Neural progenitor cell (in vitro differentiated cells): ENCODE measurements at places on chromosomes 2 and 18.

DNA sequence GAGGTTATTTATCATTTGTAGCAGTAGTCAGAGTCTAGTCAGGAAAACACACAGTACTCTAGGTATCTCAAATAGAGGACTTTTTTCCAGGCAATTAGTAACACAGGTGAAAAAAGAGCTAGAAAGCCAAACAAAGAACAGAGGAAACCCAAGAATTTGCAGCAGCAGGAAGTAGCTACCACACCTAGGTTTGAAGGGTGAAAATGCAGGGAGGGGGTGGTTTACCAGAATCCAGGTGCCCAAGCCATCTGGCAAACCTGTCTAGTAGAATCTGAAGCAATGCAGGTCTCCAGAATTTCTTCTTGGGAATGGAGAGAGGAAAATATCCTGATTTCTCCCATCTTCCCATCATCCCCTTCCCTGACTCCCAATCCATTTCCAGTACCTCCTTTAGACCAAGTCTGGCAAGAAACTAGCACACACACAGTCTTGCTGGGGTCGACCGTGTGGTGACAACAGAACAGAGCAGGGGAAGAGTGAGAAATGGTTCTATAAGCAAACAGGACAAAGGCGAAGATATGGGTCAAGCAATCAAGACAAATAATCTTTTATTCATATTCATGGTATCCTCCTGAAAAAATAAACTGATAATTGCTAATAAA is 231.9 kb upstream of the MMADHC start:
- no peak for DNase-seq

DNA sequence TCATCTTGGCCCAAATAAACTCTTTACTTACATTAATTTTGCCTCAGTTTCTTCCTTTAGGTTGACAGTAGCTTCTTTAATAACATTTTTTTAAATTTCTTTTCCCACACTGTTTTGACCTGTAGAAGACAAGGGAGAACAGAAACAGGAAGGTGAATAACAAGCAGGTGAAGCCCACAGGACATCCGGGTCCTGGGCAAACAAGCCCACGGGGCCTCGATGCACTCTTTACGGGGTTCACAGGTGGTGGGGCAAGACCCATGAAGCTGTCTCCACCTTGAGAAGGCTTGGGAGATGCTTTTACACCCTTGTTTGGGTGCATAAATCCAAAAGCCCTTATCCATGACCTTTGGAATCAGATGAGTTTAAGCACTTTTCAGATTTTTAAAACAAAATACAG is 301.0 kb upstream of the MGAT5 start:
- DNase-seq, result no peak

DNA sequence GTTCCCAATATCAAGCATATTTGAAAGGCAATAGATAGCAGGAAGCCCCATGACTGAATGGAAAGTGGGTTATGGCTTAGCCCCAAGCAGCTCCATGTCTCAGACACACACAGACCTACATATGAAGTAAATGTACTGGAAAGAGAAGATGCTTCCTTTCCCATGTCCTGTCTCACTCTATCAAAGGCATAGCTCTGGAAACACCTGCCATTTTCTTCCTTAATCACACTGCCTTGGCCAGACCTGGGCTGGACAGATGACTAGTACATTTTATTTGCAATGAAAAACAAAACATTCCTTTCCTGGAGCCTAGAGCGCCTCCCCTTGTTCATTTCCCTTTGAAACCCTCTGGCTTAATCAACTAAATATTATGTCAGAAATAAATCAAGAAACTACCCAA is 160.7 kb downstream of the ANTXR1 start:
- DNase-seq, result no peak

DNA sequence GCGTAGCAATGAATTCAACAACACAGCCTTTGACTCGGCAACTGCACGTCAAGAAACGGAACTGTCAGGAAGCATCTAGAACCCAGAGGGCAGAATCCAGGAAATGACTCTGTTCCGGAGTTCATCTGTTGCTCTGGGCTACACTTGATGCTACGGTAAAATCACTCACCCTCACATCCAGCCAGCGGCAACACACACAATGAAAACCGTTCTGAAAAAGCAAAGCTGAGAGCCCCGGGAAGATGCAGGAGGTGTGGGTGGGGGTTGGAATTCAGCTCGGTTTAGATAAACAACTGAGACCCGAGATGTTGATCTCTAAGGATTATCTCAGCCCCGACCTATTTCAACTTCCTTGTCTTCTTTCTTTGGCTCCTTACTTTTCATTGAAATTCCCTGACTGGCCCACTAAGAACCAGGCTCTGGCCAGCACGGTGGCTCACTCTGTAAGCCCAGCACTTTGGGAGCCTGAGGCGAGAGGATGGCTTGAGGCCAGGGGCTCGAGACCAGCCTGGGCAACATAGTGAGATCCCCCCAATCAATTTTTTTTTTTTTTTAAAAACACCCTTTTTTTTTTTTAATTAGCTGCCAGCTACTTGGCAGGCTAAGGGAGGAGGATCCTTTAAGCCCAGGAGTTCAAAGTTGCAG is 13.3 kb upstream of the RAB17 start:
- DNase-seq, result peak; percentile 44

DNA sequence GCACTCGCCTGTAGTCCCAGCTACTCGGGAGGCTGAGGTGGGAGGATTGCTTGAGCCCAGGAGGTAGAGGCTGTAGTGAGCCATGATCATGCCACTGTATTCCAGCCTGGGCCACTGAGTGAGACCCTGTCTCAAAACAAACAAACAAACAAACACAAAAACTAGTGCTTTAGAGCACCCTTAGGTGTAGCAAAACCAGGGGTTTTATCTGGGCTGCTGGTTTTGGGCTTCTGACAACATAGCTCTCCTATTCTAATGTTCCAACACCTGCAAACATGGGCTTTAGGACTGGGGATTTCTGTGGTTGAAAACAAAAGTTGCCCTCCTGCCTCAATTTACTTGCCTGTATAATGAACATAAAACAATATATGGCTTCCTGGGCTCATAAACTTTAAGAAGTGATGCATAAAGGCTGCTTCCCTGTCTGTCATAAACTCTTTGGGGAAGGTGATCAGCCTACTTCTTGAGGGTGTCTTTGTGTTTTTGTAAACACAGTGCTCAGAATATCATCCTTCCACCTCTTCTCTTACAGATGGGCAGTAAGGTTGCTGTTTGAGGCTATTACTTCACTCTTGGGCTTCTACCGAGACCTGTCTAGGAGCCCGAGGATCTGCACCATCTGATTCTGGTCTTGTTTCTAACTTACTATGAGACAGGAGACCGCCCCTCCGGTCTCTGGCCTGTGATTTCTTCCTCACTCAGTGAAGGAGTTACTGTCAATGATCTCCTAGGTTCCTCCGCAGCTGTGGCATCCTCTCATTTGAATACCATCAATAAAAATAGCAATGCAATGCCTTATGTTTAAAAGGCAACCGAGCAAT is 246.5 kb downstream of the MYCN start:
- no peak for DNase-seq

- peak; percentile 45 for DNase-seq
Measured at GRCh38 chr2:149716687-149717086, 129.1 kb upstream of the MMADHC start.
